ENCODE measurements at places on chromosomes 12 and 14. TPM values are rescaled to one million over a fixed set of nuclear protein-coding genes. Genes with fewer than 3 reads are reported as not detected.

DNA sequence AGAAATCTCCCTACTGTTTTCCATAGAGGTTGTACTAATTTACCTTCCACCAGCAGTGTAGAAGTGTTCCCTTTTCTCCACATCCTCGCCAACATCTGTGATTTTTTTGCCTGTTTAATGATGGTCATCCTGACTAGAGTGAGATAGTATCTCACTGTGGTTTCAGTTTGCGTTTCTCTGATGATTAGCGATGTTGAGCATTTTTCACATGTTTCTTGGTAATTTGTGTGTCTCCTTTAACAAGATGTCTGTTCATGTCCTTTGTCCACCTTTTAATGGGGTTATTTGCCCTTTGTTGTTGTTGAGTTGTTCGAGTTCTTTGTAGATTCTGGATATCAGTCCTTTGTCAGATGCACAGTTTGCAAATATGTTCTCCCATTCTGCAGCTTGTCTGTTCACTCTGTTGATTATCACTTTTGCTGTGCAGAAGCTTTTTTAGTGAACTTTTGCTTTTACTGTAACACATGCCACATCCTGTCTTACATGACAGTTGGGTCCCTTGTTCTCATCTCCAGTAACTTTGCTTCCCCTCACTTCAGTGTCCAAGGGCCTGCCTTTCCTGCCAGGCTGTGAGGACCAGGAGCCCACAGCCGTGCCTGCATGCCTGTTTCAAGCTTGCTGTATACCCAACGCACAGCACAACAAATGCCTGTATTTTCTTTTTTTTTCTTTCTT is 64.9 kb downstream of the SPRING1 start:
- no peak for DNase-seq

GRCh38 chr12:93653079-93653478 is 24.1 kb upstream of the CRADD start:
- DNase-seq, result no peak

DNA sequence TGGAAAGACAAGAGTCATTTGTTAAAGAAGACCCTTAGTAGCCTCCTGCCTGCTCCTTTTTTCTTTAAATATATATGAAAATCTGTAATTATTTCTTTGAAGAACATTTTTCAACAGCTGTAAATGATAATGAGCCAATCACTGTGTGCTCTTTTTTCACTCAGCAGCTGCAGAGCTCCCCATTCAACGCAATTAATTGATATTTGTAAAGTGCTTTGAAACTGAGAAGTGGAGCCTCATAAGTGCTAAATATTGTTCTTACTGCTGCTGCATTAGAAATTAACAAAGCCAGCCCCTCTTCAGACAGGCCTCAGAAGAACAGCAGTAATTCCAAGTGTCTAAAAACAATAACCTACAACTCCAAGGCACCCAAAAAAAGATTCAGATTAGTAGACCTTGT is 224.3 kb downstream of the GXYLT1 start:
- no peak for DNase-seq

The MYRFL gene
- total RNA-seq, result not detected

The KERA gene
- total RNA-seq, result not detected
